GM13977 (cell line): ENCODE measurements at places on chromosomes 6 and 20.
A peak's percentile ranks its signal among the peaks of the same experiment; 100 is the strongest.

DNA sequence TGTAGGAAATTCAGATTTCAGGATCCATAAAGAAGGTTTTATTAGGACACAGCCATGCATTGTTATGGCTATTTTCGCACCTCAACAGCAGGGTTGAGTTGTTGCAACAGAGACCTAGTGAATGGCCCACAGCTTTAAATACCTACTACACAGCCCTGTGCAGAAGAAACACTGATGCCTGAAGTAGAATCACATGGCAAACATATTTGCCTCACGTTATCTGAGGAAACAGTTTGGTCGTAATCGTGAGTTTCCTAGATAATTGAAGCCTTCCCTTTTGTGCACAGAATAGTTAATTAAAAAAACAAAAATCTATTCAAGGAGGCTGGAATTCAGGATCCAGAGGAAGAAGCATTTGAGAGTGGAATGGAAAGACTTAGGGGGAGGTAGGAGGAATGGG, 55.1 kb downstream of the GCNT2 start:
- DNase-seq, result no peak

- no peak for DNase-seq
These were observed 8.4 kb downstream of the GABBR1 start for GRCh38 chr6:29624520-29624961.

DNA sequence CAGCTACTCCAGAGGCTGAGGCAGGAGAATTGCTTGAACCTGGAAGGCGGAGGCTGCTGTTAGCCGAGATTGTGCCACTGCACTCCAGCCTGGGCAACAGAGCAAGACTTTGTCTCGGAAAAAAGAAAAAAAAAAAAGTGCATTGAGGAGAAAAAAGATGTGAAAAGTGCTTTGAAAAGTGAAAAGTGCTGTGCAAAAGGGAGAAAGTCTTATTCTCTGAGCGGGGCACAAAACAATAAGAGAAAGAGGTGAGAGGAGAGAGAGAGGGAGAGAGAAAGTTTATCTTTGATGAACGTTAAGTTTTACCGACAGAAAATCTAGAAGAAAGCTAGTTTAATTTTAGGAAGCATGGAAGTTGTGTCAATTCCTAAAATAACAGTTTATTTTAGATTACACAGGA, 3.9 kb upstream of the PACSIN1 start:
- no peak for DNase-seq

GRCh38 chr20:10591946-10592521, 81.8 kb downstream of the JAG1 start:
- DNase-seq, result no peak

DNA sequence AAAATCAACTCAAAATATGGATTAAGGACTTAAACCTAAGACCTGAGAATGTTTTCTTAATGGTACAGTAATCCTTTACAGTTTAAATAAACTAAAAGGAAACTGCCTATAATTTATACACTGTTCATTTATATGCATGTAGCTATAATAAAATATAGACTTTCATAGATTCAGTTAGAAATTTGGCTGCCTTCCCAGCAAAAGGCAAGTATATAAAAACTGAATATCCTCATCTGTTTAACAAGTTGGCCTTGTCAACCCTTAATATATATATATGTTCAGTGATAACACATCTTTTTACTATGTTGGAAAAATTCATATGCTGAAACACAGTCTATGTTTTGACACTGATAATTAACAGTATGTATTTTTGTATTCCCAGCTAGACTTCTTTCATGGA, 123.1 kb downstream of the GRIK2 start:
- no peak for DNase-seq

DNA sequence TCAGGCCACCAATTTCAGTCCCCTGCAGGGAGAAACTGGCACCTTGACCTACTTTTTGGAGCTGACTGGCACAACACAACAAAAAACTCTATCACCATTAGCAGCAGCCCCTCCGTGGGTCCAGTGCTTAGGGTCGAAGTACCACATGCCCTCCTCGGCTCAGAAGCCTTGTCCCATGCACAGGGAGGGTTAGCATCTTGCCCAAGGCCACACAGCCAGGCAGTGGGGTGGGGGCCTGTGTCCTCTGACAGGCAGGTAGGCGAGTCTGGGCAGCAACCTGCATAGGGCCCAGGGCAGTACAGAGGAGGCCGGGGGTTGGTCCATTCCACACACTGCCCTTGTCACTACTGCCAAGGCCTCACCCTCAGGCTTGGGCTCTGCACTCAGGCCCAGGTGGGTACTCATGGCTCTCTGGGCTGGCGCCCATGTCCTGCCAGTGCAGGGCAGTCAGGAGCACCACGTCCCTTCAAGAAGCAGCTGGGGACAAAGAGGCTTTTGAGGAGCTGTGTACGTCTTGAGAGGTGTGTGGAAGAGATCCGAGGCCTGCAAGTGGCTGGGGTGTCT, 53.6 kb downstream of the PYGB start:
- DNase-seq, result no peak

- peak; percentile 56 for DNase-seq
These were observed 454 bp downstream of the L3MBTL3 start for GRCh38 chr6:130018744-130019325.

DNA sequence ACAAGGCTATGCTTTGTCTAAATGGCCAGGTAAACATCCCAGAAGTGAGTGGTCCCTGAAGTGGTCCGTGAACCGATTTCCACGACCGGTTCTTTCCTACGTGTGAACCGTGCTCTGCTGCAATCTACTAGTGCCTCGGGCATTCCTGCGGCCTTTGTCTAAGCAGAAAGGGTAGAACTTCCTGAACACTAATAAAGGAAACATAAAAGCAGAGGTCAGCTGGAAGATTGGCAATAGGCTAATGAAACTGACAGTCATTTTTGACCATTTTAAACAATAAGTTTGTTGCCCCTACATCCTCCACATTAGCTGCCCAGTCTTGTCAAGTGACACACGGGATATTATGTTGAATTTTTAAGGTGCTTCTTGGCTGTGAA, 410.0 kb downstream of the PLCB1 start:
- no peak for DNase-seq

DNA sequence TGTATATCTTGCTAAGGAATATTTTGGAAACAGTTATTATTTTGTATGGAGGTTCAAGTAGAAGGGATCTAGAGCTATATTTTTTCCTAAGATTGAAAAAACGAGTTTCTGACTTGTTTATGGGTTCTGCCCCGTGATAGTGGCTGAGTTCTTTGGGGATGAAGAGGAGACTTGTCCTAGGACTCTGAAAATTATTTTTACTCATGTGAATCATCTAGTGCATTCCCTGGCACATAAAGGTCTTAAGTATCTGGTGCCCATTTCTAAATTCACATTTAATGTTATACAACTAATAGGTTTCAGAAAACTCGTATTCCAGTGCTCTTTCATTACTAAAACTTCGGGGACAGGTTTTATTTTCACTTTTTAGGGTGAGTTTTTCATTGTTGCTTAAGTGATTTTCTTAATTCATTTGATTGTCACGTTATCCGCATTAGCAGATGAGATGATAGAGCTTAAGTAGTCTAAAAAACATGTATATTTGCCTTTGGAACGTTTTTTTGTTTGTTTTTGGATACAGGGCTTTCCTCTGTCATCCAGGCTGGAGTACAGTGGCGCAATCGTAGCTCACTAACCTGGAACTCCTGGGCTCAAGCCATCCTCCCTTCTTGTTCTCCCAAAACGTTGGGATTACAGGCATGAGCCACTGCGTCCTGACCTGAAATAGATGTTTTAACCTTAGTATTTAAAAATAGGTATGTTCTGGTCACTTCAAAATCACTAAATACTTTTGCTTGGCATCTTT, 2.1 kb downstream of the NFYA start:
- DNase-seq, result no peak

DNA sequence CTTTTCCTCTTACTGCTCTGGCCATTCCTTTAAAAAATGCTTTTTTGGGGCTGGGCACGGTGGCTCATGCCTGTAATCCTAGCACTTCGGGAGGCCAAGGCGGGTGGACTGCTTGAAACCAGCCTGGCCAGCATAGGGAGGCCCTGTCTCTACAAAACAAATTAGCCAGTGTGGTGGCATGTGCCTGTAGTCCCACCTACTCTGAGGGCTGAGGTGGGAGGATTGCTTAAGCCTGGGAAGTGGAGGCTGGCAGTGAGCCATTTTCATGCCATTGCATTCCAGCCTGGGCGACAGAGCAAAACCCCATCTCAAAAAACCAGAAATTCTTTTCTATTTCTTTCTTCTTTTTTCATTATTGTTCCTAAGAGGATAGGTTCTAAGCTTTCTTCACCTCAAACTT, 36.9 kb upstream of the RNF144B start:
- DNase-seq, result no peak

GRCh38 chr6:17456711-17457110, 63.3 kb downstream of the CAP2 start:
- DNase-seq, result no peak

DNA sequence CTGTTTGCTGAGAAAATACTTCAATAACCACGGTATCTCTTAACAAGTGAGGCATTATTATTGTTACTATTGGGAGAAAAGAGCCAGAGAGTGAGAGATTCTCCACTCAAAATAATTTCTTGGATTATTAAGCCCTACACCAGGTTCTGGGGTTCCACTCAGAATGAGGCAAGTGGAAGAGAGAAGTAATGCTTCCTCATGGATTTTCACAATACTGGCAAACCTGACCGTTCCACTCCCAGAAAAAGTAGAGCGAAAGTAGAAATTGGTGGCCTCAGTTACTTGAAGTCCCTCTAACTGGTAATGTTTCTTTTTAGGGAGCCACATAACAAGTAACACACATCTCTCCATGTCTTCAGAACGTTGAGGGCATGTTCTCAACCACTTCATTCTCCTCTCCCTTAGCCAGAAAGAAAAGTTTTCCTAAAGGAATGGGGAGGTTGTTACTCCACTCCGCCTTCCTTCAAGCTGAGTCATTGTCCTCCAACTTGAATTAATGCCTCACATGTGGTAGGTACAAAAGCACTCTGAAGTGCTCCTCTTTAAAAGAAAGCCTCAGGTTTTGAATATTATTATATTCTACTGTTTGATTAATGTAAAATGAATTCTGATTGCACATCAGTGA, 1.9 kb downstream of the BAG2 start:
- no peak for DNase-seq

DNA sequence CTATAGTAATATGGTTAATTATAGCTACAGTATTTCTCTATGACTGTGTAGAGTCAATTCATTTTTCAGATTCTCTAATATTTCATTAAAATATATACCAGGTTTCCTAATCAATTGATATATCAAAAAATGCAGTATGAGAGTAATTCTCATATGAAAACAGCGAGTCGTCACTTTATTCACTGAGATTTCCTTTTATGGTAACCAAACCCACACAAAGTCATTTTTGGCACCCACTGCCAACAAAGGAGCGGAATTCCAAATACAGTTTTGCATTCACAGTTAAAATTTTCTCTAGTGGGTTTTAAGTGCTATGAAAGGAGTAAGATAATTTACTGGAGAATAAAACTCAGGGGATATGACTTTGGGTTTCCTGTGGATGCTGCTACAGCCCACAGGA, 163.8 kb downstream of the HIVEP2 start:
- no peak for DNase-seq

- DNase-seq, result no peak
These were observed 19.4 kb upstream of the TOX2 start for GRCh38 chr20:43895235-43895634.

GRCh38 chr20:17137692-17138091, 89.1 kb upstream of the PCSK2 start:
- DNase-seq, result no peak

- DNase-seq, result peak; percentile 35
These were observed 25.6 kb upstream of the GABRR1 start for GRCh38 chr6:89242574-89243330.

- DNase-seq, result no peak
These were observed 190.8 kb downstream of the ERMARD start for GRCh38 chr6:169942173-169942572.

DNA sequence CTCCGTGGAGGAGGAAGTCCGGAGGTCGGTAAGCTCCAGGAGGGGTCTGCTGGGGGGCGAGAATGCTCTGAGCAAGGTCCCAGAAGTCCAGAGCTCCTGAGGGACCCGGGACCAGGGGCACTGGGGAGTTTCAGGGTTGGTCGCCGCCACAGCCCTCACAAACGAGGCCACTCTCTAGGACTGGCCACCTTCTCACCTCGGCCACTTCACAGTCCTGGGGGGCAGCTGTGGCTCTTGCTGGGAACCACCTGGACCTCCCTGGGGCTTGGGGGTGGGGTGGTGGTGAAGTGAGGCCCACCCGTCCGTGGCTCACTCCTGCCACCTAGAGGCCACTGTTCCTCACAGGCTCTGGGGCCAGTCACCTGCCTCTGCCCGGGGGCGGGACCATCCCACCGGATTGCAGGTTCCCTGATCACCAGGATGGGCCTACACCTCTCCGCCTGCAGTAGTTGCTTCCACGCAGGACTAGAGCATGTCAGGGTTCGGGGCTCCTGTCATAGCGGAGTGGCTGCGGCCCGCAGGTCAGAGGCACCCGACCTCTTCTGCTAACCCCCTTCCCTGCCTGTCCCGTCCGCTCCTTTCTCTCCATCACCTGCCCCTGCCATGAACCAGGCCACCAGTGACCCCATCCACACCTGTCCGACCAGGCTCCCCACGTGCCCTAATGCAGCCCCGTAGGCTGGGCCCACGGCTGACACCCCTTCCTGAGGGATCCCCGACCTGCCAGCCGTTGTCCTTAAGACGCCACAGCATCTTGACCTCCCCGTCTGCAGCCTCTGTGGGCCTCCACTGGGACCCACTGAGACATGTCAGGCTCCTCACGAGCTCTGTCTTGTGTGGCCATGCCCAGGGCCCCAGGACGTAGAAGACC, 5.1 kb upstream of the TCEA2 start:
- peak; percentile 91 for DNase-seq

DNA sequence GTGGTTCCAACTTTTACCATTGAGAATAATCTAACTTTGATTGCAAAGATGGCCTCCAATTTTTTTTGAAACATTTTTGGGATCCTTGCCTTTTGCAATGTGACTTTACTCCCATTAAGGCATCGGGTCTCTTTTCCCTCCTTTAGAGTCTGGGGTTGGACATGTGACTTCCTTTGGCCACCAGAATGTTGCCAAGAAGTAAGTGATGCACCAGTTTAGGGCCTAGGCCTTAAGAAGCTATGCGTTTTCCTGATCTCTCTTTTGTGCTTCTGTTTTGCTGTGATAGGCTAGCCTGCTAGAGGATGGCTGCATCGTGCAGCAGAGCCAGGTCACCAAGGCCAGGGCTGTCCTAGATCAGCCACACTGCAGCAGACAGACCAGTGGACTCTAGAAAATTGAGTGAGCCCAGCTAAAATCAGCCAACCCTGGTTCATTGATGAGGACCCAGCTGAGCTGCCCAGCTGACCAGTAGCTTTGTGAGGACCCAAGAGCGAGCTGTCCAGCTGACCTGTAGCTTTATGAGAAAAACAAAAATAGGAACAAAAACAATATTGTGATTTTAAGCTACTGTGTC, 594.0 kb upstream of the JAG1 start:
- no peak for DNase-seq

DNA sequence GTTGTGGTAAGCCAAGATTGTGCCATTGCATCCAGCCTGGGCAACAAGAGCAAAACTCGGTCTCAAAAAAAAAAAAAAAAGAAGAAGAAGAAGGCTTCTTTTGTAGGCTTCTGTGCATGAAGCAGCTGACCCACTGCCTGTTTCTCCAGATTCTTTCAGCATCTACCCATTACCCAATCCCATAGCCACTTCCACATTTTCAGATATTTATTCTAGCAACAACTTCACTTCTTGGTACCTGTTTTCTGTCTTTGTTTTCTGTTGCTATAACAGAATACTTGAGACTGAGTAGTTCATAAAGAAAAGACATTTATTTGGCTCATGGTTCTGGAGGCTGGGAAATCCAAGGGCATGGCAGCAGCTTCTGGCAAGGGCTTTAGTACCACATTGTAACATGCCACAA, 95.3 kb upstream of the SGK1 start:
- no peak for DNase-seq

GRCh38 chr6:74550821-74551220, 655.0 kb downstream of the COL12A1 start:
- no peak for DNase-seq

GRCh38 chr20:53819973-53820451, 226.4 kb upstream of the ZNF217 start:
- DNase-seq, result no peak
